Stimulated activated CD4-positive, alpha-beta T cell treated with anti-CD3 and anti-CD28 coated beads, Interleukin-12 subunit alpha, Interleukin-12 subunit beta, amount 100 ng/mL, for 24 hours (primary cell): ENCODE measurements at places on chromosomes 4 and X.
A peak's percentile ranks its signal among the peaks of the same experiment; 100 is the strongest.

DNA sequence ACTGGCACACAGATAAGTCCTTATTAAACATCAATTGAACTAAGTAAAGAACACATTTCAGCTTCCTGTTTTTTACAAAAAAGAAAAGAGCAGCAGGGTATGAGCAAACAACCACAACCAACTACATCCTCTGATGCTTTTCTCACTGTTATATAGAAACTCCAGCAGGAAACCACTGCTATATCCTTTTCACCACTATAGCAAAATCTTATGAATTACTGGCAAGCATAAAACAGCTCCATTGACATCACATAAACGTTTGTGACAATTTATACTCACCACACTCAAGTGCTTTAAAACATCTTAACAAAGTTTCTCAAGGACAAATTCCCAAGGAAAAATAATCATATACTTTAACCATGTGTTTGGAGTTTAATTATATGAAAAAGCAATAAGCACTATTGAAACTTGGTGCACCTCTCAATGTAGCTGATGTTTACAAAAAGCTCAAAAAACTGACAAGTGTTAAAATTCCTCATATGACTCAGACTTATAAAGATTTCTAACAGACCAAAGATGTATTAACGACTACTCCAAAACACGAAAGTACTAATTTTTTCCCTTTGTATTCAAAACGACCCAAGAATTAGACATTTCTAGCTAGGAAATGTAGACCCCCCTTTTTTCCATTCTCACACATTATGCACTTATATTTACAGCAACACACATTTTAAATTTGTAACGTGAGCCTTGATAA, 12.9 kb downstream of the GPRIN3 start:
- DNase-seq = no peak

GRCh38 chr4:38860788-38861424, 4.3 kb upstream of the TLR6 start:
- DNase-seq = peak; percentile 47

- no peak for DNase-seq
Measured at GRCh38 chr4:41134581-41134980, 79.8 kb downstream of the APBB2 start.

DNA sequence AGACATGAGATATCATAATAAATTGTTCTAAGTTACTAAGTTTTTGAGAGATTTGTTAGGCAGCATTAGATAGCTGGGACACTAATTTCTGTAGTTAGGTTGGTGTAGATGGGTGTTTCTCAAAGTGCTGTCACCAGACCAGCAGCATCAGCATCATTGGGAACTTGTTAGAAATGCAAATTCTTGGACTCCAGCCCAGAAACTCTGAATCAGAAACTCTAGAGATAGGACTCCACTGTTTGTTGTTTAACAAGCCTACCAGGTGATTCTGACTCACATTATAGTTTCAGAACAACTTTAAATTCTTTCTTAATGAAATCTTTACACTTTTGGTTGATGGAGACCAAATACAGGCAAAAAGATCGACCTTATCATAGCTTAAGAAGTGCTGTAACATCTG, 173.7 kb downstream of the PABPC4L start:
- no peak for DNase-seq

- no peak for DNase-seq
Measured at GRCh38 chrX:119604766-119605463, 1.3 kb downstream of the NKRF start.

DNA sequence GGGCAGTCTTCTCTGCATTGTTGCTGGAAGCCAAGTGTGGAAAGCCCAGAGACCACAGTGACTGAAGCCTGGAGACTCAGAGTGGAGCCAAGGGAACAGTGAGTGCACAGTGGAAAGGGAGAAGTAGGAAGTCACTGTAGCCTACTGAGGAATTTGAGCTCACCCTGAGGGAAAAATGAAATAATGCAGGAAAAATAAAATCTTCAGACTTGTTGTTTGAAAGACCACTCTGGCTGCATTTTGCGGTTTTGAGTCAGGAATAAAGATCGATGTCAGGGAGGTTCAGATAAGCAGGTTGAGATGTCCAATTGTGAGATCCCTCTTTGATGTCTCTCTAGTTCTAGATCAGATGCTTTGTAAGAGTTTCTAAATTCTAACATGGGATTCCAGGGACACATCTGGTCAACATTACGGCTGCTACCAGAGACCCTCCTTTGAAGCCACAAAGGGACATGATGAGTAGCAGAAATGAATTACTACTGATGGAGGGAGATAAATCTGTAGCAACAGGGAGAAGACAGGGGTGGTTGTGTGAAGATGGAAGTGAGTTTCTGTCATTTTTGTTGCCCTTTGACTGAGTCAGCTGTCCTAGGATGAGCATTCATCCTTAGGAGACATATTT, 8.4 kb downstream of the ADH4 start:
- DNase-seq = no peak

- no peak for DNase-seq
Measured at GRCh38 chr4:141302924-141303323, 82.2 kb downstream of the ZNF330 start.

- no peak for DNase-seq
Measured at GRCh38 chrX:19627081-19627480, 111.8 kb upstream of the MAP3K15 start.

- DNase-seq = no peak
Measured at GRCh38 chr4:47075919-47076318, 44.6 kb downstream of the GABRB1 start.

DNA sequence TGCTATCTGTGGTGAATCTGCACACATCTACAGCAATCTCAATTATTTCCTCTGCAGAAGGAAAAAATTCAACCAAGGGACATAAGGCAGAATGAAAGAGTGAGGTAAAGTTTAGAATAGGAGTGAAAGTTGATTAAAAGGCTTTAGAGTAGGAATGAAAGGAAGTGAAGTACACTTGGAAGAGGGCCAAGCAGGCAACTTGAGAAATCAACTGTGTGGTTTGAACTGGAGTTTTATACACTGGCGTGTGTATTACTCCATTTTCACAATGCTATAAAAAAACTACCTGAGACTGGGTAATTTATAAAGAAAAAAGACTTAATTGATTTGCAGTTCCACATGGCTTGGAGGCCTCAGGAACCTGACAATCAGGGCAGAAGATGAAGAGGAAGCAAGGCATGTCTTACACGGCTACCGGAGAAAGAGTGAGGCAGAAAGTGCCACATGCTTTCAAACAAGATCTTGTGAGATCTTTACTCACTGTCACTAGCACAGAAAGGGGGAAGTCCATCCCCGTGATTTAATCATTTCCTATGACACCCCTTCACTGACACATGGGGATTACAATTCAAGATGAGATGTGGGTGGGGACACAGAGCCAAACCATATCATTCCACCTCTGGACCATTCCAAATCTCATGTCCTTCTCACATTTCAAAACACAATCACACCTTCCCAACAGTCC, 234.8 kb downstream of the IL15 start:
- no peak for DNase-seq

DNA sequence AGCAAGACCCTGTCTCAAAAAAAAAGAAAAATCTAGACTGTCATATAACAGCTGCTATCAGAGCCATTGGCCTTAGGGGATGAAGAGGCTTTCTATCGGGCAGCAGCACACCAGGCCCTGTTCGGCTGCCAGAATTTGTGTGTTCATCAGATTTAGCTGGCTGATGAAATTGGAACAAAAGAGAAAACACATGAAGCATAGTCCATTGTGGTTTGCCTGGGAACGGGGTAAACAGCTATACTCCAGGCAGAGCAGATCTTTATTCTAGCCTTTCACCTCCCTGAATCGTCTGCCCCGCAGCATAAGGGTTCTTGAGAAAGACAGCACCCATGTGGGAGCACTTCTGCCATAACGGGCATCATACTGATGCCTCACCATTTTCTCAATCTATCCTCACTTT, 11.6 kb downstream of the TKTL1 start:
- DNase-seq = no peak

GRCh38 chrX:42946544-42947194, 168.7 kb upstream of the PPP1R2C start:
- DNase-seq = no peak

DNA sequence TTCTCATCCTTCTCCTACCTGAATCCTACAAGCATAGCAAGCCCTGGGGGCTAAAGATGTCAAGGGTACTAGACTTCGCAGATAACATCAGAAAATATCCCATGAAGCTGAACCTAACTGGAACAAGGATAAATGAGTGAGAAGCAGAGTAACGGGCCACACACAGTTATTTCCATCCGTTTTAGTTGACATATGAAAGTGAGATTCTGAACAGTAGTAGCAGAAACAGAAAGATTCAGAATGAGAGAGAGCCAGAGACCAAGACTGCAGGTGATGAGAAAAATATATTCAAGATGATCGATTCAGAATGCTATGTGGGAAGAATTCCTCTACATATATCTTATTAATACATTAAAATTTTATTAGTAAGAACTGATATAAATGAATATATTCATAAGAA, 165.1 kb downstream of the TSPAN5 start:
- DNase-seq = no peak

DNA sequence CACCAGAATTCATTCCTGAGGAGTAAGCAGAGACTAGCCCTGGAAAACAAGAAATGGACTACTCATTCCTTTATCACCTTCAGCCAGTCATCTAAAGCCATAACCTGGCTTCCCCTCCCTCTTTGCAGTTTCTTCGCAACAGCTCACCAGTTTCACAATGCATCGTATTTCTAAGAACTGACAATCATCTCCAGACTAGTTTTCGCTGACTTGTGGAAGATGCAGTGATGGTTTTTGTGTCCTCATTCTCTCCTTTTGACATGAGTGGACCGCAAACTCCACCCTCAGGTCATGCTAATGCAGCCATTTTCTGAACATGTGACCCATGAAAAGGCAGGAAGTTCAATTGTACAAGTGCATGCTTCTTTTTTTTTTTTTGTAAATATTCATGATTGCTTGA, 1203.5 kb downstream of the PCDH7 start:
- DNase-seq = no peak

GRCh38 chr4:76233083-76233482, 18.4 kb upstream of the FAM47E start:
- no peak for DNase-seq

DNA sequence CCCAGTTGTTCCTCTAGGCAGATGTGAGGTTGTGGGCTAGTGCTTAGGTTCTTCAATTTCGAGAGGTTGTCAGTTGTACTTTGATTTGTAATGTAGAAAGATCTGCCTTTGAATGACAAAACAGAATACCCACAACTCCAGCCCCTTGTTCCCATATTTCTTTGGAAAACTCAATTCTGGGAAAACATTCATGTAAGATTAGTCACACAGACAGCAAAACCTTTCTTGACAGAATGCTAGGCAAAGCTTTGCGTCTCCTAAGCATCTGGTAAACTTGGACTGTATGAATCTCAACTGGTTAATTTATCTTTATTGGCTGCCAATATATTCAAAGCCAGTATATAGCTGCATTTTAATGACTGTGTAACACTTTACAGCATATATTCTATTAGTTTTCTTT, 34.9 kb downstream of the NOCT start:
- DNase-seq = no peak

DNA sequence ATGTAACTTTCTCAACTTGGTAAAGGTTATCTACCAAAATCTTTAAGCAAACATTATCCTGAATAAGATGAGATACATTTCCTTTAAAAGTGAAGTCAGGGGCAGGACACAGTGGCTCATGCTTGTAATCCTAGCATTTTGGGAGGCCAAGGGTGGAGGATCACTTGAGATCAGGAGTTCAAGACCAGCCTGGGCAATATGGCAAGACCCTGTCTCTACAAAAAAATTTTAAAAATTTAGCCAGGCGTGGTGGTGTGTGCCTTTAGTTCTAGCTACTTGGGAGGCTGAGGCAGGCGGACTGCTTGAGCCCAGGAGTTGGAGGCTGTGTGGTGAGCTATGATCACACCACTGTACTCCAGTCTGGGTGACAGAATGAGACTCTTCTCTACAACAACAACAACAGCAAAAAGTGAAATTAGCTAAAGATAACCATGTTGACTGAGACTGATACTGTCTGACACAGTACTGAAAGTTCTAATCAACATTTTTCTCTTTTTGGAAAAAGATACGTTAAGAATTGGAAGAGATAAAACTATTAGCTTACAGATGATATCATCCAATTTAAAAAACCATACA, 4.9 kb downstream of the DCAF16 start:
- no peak for DNase-seq

- DNase-seq = no peak
Measured at GRCh38 chr4:110154582-110154981, 43.8 kb downstream of the ELOVL6 start.

- no peak for DNase-seq
Measured at GRCh38 chr4:6724421-6725111, 8.6 kb downstream of the BLOC1S4 start.

- DNase-seq = no peak
Measured at GRCh38 chr4:24816797-24817196, 21.4 kb downstream of the SOD3 start.

GRCh38 chrX:34657726-34658070, 613 bp upstream of the TMEM47 start:
- no peak for DNase-seq

DNA sequence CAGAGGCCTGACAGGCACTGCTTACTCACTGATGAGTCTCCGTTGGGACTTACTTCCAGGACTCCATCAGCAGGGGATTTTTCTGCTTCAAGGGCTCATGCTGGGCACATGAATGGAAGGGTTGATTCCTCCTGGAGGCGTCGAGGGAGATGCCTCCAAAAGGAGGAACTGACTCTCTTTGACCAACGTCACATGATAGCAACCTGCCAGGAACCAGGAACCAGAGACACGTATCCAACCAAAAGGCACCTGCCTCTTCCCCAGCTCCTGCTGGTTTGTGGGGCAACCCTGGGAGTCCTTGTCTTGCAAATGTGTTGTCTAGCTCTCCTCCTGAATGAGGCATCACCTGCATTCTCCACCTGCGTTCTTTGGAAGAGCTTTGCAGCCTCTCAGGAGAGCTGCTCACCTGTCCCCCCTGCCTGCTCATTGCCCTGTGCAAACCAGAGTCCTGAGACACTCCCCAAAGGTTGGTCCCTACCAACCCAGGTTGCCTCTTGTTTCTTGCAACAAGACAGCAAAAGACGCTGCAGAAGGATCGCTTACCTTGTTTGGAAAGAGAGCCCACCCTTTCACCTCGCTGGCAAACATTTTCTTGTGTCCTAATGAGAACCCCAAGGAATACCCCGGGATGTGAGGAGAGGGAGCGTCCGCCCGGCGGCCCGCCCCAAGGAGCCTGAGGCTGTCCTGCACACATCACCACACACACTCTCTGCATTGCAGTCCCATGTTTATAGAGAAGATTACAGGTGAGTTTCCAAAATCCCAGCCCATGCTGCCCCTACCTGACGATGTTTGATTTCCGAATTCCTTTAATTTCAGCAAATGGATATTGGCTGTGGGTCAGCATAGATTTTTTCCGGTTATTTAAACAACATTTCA, 30.5 kb upstream of the SHOX start:
- no peak for DNase-seq

DNA sequence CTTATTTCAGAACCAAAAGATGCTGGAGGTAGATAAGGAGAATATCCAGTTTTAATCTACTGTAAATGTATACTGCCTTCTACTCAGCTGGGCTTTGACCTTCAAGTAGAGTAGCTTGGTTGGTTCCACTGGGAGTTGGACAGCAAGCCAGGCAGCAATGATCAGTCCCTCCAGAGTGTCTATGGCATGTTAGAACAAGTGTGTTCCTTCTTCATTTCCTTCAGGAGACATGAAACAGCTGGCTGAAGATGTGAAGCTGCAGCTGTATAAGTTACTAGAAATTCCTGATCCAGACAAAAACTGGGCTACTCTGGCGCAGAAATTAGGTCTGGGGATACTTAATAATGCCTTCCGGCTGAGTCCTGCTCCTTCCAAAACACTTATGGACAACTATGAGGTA, 111.1 kb downstream of the NFKB1 start:
- no peak for DNase-seq

GRCh38 chr4:3041192-3042142, 32.9 kb downstream of the HTT-AS start:
- no peak for DNase-seq

GRCh38 chr4:48268956-48269860, at the start of gene TEC:
TSS of gene TEC (minus strand) at chr4:48269838. CDS start at chr4:48228614, 41,224 bp downstream.
- peak; percentile 40 for DNase-seq
